Kidney (tissue), 22 donors: ENCODE measurements at places on chromosomes 16 and 17.
A peak's percentile ranks its signal among the peaks of the same experiment; 100 is the strongest.

DNA sequence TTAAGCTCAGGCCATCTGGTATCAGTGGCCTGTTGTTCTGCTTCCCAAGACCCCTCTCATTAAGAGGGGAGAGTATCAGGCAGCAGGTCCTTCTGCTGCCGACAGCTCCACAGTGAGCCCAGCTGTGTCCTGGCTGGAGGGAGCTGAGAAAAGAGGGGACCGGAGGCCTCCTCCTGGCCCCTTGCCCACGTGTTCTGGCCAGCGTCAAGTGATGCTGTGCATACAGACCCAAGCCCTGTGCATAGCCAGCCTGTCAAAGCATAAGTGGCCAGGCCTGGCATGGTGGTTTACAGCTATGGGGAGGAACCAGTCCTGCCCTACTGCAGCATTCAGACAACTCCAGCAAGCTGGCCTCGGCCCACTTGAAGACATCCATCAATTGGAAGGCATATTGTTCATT is 48.0 kb downstream of the ABCC6 start:
- no peak for DNase-seq

DNA sequence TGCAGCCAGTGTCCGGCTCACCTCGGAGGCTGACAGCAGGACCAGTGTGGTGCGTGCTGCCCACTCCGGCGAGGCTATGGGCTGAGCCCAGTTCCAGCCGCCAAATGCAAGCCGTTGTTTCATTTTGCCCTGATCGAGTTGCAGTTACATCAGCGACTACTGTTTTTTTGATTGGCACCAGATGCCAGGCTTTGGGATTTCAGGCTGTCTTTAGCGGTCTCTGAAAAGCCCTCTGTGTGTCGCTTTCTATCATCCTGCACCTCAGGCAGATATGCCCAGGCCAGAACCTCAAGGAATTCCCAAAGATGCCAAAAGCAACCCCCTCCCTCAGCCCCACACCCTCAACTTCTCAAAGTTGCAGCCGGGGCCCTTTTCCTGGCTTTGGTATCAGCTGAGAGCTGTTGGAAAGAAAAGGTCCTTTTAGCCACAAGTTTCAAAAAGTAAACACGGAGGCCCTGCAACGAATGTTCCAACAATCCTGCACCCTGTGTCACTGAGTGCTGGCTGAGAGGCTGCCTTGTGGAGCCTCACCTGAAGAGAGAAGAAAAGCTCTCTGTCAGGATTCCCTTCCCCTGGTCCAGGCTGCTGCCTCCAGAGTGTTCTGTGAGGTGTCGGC is 58.9 kb downstream of the WWP2 start:
- no peak for DNase-seq

DNA sequence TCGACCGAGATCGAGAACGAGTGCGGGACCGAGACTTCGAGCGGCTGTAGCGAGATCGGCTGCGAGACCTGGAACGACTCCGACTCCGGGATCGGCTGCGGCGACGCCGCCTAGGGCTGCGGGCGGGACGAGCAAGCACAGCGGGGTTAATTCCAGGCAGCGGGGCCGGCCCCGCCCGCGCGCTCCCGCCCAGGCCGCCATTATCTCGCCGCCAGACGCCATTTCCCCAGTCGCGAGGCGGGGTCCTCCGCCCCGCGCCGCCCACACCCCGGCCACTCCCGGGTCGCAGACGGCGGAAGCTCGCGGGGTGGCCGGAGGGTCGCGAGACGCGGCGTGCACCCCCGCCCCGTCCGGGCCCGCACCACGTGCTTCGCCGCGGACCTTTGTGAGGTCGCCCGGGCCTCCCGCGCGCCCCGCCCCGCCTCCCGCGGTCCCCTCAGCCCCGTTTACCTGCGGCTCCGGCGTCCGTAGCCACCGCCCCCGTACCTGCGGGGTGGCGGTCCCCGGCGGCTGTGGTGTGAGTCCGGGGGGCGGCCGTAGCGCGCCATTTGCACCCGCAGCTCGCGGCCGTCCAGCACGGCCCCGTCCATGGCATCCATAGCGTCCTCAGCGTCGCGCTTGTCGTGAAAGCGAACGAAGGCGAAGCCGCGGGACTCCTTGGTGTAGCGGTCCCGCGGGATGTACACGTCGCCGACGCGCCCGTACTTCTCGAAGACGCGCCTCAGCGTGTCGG is 616 bp downstream of the SRSF2 start:
- peak; percentile 94 for DNase-seq

DNA sequence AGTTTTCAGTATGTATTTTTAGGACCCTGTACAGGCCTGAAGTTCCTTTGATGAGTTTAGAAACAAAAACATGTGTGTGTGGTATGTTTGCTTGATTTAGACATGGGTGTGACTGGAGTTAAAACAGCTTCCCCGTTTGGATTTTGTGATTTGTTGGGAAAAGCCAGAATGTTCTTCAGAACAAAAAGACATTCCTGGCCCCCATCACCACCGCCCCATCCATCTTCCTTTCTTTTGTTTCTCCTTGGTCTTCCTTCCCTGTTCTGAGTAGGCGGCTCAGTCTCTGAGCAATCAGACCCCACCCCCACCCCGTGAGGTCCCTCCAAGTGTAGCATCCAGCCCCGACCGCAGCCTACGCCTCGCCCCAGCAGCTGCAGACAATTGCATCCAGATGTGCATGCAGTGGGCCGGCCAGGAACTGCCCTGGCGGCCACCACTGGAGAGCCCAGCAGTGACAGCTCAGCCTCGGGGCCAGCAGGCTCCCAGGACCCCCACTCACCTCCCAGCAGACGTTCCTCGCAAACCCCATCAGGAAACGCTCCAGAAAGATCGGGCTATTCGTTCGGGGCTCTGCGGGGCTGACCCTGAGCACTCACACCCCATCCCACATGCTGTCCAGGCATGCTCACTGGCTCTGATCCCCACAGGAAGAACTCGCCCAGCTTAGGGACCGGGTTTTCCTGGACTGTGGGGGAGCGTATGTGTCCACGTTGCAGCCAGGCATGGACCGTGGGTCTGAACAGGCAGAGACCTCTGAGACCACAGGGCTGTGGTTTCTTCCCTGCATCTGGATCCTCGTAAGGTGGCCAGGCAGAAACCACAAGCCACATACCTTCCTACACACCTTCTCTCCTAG is 99.8 kb upstream of the CDH5 start:
- DNase-seq: peak; percentile 81

DNA sequence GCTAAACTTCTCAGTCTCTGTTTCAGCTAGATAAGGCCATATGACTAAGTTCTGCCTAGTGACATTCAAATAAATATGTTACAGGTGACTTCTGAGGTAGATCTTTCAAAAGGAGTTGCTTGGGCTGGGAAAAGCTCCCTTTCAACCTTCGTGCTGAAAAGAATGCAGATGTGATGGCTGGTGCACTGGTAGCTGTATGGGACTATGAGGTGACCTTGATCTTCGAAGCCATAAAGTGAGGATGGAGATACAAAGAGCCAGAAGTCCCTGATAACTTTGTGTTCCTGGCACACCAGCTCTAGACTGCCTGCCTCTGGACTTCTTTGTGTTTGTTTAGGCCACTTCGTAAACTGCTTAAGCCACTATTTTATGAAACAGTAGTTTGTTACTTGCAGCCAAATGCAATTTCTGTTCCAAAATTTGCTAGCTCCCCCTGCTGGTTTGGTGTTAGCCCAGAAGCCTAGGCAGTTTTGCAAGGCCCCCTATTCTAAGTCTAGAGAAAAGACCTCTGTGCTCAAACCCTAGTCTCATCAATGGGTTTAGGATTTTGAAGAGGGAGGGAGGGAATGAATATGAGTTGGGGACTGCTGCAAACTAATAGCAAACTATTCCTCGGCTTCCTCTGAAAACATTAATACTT is 23.3 kb upstream of the ERCC4 start:
- no peak for DNase-seq
